ENCODE measurements at places on chromosomes 4 and X. TPM values are rescaled to one million over a fixed set of nuclear protein-coding genes. Genes with fewer than 3 reads are reported as not detected.
A peak's percentile ranks its signal among the peaks of the same experiment; 100 is the strongest.

MAGEA1 gene
- not detected for total RNA-seq

GRCh38 chrX:151753313-151754046, 18.9 kb downstream of the CNGA2 start:
- DNase-seq, result peak; percentile 51

TRPC3 gene
- 0.84 TPM for total RNA-seq

DNA sequence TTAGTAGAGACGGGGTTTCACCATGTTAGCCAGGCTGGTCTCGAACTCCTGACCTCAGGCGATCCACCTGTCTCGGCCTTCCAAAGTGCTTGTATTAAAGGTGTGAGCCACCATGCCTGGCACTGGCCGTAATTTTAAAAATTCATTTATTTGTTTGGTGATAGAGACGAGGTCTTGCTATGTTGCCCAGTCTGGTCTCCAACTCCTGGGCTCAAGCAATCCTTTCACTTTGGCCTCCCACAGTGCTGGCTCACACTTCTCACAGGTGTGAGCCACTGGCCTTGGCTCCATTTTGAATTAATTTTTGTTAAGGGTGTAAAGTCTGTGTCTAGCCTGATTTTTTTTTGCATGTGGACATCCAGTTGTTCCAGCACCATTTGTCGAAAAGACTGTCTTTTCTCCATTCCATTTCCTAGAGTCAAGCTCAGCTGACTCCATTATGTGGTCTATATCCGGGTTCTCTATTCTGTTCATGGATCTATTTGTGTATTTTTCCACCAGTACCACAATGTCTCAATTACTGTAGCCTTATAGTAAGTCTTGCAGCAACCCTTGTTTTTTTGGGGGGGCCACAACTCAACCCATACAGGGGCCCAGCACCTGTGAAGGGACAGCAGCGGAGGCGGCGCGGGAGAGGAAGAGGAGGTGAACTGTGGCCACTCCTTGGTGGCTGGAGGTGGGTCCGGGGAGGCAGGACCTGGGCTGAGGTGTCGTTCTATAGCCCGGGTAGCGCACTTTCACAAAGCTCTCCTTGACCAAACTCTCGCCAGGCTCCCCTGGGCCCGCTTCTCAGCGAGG, 1.5 kb upstream of the NSD2 start:
- DNase-seq, result no peak

GRCh38 chr4:186931519-186931918, 207.9 kb upstream of the FAT1 start:
- no peak for DNase-seq

RAB33A gene
- total RNA-seq, result 0.87 TPM

DNA sequence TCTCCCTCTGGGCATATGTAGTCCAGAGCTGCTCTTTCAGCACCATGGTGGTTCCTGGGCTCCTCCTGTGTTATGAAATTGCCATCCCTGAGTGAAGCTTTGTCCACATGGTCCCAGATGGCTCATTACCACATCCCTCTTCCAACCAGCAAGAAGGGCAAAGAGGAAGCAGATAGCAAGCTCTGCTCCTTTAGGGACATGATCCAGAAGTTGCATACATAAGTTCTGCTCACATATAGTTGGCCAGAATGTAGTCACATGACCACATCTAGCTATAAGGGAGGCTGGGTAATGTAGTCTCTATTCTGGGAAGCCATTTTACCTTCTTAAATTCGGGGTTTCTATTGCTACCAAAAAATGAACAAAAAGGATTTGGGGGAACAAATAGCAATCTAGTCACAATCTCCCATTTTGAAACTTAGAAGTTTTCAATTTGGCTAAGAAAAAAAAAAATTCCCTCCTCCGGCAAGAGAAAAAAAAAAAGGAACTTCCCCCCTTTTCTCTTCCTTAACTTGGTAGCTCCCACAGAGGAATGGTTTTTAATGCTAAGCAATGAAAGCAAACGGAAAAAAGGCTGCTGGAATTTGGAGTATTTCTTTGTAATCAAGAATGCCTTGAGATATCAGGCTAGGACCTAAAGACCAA, 88.2 kb upstream of the USP9X start:
- no peak for DNase-seq

MAGEB1 gene
- total RNA-seq, result not detected

FAT4 gene
- 2.5 TPM for total RNA-seq

VMA21 gene
- 41.6 TPM for total RNA-seq
